NCI-H1417 treated with DMSO at 0.1 percent for 48 hours (cell line): ENCODE measurements at places on chromosomes 7 and 10.
A peak's percentile ranks its signal among the peaks of the same experiment; 100 is the strongest.

DNA sequence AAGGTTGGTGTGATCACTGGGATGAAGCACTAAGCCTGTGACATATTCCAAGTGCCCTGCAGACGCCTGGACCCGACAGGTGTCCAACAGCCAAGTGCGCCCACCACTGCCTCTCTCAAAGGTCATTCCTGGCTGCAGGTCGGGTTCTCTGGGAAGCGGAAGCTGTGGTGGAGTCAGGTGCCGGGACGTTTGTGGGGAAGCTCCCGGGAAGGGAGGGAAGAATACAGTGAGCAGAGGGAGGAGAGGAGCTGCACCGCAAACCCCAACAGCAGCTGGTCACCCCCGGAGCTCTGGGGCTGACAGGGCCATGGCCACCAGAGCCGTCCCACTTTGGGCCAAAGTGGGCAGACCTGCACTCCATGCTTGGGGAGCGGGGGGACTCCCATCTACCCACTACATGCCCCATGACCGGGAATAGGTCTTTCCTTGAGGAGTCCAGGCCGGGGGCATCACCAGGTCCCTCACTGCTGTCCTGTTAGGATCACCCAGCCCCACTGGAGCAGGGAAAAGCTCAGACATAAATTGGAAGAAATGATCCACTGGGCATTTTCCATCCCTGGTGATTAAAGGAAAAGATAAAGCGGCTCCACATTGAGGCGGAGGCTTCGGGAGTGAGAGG is 84.5 kb upstream of the PPP2R2D start:
- no peak for DNase-seq

- DNase-seq: no peak
Measured at GRCh38 chr10:2509081-2509531, 558.2 kb upstream of the PFKP start.

DNA sequence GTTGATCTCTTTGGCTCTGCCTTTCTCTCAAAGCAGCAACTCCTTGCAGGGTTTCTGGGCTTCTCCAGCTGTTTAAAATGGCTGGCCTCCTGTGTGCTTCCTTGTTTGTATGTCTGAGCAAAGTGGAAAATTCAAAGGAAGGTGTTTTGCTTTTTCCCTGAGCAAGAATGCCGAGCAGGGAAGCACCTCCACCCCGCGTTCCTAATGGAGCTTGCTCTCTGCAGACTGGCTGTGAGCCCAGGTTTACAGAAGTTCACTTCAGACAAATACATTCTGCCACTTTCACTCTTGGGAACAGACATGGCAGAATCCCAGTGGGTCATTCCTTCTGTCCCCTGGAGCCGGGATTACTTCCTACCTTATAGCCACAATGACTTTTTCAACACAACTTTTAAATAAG is 181.8 kb upstream of the AGK start:
- no peak for DNase-seq

DNA sequence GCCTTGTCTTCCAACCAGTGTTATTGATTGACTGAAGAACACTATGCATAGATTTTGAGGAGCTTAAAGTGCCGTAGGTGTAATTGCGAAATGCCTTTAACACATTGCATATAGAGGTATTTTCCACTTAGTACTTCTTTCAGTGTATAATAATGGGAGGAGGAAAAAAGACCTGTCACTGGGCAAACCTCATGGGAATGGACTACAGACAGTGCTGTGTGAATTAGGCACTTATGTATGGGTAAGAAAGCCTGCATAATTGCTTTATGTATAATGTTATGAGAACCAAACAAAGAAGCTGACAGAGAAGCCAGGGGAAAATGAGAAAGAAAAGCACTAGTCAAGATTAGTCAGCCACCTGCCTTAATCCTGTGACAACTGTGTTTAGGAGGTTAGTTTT is 12.4 kb upstream of the SCRN1 start:
- peak; percentile 14 for DNase-seq

DNA sequence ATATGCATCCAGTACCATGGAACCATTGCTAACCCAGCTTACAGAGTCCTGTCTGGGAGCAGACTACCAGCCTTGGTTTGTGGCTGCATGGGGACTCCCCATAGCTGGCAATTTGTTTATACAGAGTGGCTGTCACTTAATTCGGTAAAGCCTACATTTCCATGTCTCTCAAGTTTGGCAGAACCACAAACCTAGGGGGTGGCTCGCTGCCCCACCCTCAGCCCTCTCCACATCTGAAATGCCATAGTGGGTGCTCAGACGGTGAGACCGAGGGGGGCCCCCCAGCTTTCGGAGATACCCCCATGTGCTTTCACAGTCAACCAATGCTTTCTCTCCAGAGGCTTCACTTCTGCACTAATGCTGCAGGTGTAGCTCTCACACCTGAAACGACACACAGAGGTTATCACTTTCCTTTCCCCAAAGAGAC is 75.5 kb upstream of the KAT6B start:
- no peak for DNase-seq

GRCh38 chr10:76442113-76442512 is 1010.7 kb downstream of the LRMDA start:
- no peak for DNase-seq
